ENCODE measurements at places on chromosomes 16 and 17.

DNA sequence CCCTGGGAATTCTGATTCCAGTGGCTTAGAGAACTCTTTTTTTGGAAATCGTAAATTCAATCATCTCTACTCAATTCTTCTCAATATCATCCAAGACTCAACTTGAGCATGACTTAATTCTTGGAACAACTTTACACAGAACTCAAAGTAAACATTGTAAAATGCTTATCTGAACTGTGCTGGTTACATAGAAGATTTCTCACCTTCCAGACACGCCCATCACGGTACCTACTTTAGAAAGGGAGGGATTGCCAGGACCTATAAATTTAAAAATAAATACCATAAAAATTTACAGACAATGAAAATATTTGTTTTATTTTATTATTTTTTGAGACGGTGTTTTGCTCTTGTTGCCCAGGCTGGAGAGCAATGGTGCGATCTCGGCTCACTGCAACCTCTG, 26.5 kb downstream of the MAP1LC3B start:
- no peak for DNase-seq

- no peak for DNase-seq
Observed at GRCh38 chr17:82449883-82450356, 632 bp downstream of the CYBC1 start.

DNA sequence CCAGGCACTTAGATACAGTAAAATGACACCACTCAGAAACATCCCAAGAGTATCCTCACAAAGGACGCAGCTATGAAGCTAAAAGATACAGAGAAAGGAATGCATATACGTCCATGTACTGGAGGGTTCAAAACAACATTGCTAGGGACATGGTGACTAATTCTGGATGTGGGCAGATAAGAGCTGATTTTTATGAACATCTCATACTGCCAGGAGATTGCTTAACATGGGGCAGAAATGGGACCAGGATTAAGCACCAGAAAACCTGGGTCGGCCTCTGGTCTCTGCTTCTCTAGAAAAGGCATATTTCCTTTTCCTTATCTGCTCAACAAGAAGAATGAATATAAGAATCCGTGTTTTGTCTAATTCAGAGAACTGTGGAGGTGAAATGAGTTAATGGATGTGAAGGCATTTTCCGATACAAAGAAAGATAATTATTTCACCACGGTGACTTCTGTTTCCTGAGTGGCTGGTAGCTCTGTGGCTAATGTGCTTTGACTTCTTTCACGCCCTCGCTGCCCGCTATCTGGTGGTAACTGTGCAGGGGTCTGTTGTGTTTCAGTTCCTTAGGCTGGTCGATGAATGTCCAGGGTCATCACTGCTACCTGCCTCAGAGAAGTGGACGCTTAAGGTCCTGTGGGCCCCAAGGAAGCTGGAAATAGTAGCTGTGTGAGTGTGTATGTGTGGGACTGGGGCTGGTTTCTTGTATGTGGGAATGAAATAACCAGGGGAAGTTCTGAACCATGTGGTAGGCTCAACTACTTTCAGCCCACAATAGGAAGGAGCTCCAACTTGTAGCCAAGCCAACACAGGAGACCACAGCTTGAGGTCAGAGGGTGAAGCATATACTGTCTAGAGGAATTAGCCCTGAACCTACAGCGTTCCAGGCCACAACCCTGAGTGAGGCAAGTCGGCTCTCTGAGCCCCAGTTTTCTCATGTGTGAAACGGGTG, 15.8 kb upstream of the CCL5 start:
- no peak for DNase-seq

DNA sequence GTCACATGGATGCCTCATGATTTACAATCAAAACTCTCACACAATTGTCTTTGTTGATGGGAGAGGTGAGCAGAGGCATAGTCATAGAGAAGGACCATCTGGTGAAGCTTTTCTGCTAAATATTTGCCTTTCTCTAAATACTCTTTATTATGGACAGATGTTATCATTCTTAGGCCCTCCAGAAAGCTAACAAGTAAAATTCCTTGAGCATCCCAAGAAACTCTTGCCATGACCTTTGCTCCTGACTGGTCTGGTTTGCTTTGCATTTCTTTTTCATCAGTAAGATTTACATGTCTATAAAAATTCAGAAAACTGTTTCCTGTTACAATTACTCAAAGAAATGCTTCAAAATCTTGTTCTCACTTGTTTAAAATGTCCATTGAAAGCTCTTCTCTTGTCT, 1336.6 kb upstream of the CDH8 start:
- no peak for DNase-seq

- no peak for DNase-seq
Observed at GRCh38 chr16:23863511-23864422, 28.0 kb downstream of the PRKCB start.

- DNase-seq: no peak
Observed at GRCh38 chr17:27919079-27919478, 25.9 kb upstream of the LYRM9 start.

DNA sequence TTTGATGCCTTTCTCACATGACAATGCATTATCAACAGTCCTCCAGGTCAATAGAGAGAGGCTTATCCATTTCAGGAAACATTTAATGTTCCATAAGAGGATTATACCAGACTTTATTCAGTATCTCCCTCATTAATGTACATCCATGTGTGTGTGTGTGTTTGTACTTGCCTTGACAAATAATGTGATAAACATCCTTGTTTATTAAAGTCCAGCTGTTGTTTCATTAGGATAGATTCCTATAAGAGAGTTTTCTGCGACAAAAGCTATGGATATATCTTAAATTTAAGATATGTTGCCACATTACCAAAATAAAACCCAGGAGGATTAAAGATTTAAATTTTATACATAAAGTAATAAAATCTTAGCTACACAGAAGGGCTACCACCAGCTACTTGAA, 492.6 kb downstream of the TOX3 start:
- no peak for DNase-seq

DNA sequence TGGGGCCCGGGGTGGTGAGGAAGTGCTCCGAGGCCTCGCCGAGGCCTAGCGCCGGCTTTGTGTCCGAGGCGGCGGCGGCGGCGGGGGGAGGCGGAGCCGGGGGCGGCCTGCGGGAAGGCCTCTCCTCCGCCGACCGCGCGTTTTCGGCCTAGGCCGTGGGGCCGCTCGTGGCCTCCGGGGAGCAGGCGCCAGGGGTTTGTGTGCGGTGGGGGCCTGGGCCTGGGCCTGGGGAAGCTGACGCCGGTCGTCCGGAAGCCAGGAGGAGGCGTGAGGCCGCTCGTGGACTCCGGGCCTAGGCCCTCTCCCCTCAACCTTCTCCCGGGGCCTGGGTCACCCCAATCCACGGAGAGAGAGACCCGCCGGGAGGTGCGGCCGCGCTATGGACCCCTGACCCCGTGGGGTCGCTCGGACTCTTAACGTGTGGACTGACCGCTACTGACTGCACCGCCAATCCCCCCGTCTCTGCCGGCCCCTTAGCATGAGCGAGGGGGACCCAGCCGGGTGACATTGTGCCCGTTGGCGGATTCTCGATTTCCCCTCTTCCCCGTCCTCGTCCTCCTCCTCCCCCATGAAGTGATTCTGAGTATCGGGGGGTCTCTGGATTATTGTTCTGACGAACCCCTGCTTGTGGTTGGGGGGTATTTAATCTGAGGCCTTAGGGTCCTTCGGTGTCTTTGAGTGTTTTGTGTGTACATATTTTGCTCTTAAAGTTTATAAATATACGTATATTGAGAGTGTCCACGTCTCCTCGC, 660 bp downstream of the RBBP6 start:
- DNase-seq: peak; percentile 15

GRCh38 chr16:20249211-20249610, 78.1 kb downstream of the GP2 start:
- DNase-seq: no peak

DNA sequence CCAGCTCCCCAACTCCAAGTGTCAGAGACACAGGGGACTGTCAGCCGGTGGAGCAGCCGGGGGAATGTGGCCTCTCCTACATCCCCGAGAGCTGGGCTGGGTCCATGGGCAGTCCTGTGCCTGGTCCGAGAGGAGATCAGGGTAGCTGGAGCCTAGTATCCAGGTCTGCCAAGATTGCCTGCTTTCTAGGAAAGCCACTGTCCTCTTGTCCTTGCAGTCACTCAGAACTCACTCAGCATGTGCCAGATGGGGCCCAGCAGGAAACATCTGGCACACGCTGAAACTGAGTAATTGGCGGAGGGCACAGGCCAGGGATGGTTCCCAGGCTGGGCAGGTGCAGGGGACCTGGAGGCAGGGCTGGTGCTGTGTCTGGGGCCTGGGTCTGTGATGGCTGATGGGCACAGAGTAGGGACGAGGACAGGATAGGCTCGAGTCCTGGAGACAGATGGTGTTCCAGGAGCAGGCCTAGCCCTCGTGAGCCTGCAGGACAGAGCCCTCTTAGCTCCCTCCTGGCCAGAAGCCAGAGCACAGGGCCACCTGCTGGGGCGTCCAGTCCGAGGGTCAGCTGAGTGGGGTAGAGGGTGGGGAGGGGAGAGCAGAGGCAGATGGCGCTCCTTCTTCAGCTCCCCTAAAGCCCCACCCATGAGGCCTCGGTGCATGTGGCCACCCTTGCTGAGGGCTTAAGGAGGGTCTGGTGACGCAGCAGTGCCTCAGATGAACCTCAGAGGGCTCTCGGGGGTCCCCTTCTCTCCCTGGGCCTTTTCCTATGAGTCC, 31.1 kb downstream of the ADCY7 start:
- no peak for DNase-seq

GRCh38 chr16:14101415-14101814, 30.3 kb downstream of the MRTFB start:
- no peak for DNase-seq

GRCh38 chr17:784143-784542, 2.0 kb downstream of the MRM3 start:
- no peak for DNase-seq

GRCh38 chr17:38912221-38912813, 13.1 kb upstream of the LASP1NB start:
- no peak for DNase-seq

GRCh38 chr17:7477392-7478275, 1.8 kb downstream of the ZBTB4 start:
- DNase-seq: no peak

GRCh38 chr17:4901108-4901647, 1.7 kb downstream of the CHRNE start:
- no peak for DNase-seq

DNA sequence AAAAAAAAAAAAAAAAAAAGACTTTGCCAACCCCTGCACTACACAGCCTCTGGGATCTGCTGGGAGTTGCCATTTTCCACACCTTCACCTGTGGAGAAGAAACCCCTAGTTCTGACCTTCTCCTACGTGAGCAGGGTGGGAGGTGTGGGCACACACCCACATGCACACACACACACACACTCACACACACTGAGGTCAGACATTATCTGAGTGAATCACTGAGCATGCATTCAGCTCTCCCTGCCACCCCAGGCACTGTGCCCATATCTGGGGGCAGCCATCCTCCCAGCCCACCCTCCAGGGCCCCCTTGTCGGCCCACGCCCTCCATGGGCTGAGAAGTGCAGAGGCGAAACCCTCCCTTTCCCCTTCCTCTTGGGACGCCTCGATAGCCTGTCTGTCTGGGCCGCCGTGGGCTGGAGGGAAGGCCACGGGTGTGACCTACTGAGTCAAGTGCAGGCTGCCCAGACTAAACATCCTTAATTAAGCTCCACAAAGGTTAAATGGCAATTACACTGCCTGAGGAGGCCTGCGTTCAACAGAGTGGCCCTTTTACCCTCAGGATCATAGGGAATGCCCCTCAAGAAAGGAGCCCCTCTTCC, 143.8 kb downstream of the C16orf95 start:
- no peak for DNase-seq

- no peak for DNase-seq
Observed at GRCh38 chr16:4663777-4664465, 29.4 kb upstream of the NUDT16L1 start.

GRCh38 chr16:50011707-50012106, 13.3 kb upstream of the CNEP1R1 start:
- DNase-seq: no peak

DNA sequence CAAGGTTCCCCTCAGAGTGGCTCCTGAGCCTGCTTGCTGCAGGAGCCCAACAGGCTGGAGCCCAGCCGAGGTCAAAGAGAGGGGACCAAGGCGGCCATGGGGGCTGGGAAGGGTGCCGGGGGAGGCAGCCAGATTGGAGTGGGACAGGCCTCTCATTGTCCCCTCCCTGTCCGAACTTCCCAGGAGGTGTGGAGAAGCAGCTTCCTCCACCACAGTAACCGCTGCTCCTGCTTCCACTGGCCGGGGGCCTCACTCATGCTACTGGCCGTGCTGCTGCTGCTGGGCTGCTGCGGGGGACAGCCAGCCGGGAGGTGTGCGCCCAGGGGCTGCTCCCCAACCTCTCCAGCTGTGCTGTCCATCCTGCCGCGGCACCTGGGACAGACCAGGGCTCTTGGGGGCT, 29.3 kb downstream of the TMEM94 start:
- no peak for DNase-seq

- DNase-seq: no peak
Observed at GRCh38 chr17:63475491-63476412, 1.1 kb upstream of the ACE start.

DNA sequence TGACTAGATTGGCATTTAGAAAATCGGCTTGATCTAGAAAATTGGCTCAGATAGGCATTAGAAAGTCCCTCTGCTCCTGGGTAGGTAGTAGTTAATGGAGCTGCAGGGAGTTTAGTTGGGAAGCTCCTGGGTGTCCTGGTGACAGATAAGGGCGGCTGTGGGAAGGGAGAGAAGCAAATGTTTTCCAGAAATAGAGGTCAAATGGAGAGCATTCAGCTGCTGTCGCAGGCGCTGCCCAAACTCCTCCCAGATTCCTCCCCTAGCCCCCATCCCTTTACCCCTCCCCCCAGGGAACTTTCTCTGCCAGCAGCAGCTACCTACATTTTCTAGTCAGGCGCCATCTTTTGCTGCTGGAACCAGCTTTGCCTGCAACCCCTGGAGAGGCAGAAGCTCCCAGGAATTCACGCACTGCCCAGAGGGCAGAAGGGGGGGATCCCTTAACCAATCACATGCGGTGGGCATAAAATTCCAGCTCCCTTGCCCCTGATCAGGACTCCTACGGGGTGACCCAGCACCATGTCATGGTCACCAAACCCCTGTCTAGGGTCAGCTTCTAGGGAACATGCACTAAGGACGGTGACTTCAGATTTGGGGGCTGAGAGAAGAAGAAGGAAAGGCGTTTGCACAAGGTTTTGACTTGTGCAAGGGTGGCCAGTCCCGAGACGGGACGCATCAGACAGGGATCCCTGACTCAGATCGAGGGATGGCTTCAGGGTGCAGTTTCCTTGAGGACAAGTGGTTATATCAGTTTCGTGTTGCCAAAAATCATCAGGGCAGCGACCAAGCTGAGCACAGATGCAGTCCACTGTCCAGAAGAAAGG, 43.8 kb downstream of the SOCS1 start:
- no peak for DNase-seq

GRCh38 chr16:3183445-3184139, 4.4 kb upstream of the OR1F1 start:
- no peak for DNase-seq

GRCh38 chr16:57644383-57645014, 16.1 kb downstream of the ADGRG1 start:
- no peak for DNase-seq
